ENCODE measurements at places on chromosomes 5 and 9. TPM values are rescaled to one million over a fixed set of nuclear protein-coding genes. Genes with fewer than 3 reads are reported as not detected.

DNA sequence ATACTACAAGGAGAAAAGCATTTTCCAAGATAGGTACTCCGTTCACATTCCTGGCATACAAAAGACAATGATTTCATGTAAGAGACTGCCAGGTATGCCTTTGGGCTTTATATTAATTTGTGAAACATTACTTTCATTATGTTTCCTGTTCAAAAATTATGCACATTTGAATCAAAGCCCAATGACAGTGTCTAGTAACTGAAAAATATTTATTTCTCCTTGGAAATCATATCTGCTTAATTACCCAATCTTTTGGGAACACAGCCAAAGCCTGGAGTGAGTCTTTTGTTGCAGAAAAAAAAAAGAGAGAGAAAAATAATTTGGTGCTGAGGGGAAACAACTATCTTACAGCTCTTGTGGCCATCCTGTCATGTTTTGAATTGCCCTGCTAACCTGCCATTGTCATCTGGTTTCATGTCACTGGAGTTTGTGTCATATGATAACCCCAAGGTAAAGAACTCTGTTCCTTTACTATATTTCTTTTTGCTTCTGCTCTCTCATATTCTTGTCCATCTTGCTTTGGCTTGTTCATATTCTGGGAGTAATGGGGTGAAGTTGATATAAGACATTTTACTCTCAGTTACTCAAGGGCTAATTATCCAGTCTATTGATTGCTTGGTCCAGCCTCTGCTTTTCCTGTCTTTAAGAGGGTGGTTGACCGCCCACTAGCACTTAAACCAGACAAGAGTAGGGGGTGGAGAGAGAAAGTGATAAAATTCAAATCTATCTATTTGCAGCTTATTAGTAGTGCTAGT, 238.3 kb upstream of the NUDT12 start:
- no peaks in the 10 kb centered on the region for H3K27me3 ChIP-seq

DNA sequence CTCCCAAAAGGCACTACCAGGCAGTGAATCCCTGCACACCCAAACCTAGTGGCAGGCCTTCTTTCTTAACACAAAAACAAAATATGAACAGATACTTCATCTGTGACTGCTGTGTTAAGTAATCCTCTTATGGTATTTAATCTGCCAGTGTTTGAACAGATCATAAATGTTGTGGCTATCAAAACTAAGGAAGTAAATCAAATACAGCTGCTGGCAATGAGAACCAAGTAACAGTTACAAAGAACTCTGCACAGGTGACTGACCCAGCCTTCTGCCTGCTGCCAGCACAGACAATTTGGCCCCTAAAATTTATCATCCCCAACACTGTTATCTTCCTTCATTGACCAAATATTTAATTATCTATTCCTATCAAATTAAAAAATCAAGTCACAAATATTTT, 78.0 kb downstream of the GNAQ start:
- H3K27me3 ChIP-seq, result no peaks in the 10 kb centered on the region
- DNase-seq, result no peak
- H3K27ac ChIP-seq, result peak overlapping the region; percentile 49
- no peaks in the 10 kb centered on the region for H3K36me3 ChIP-seq

GRCh38 chr5:157506981-157507780, 47.2 kb downstream of the NIPAL4 start:
- H3K4me1 ChIP-seq, result peaks cover 42% of the 10 kb centered on the region
- H3K36me3 ChIP-seq, result peaks cover 17% of the 10 kb centered on the region
- no peak for DNase-seq
- no peak overlapping the region for H3K4me3 ChIP-seq

Gene IRF1
- total RNA-seq, result 8.3 TPM

DNA sequence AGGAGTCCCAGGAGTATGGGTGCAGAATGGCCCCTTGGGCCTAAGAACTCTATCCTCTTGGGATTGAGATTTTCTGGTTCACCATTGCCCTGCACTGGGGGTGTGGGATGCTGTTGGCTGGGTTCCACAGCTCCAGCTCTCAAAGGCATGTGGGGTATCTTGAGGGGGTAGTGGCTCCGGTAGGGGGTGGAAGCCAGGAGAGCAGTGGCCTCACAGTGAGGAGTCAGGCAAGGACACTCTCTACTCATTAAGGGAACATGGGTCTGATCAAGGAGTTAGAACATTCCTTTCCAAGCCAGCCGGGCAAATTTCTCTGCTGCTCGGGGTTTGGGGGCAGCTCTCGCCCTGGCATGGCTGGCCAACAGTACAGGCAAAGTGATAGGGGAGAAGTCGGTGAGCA, 33.0 kb downstream of the LARP1 start:
- H3K27ac ChIP-seq, result no peak overlapping the region
- H3K4me3 ChIP-seq, result no peak overlapping the region
- H3K4me1 ChIP-seq, result peaks cover 54% of the 10 kb centered on the region
- no peak for DNase-seq

Gene HSD17B4
- total RNA-seq, result 216 TPM

DNA sequence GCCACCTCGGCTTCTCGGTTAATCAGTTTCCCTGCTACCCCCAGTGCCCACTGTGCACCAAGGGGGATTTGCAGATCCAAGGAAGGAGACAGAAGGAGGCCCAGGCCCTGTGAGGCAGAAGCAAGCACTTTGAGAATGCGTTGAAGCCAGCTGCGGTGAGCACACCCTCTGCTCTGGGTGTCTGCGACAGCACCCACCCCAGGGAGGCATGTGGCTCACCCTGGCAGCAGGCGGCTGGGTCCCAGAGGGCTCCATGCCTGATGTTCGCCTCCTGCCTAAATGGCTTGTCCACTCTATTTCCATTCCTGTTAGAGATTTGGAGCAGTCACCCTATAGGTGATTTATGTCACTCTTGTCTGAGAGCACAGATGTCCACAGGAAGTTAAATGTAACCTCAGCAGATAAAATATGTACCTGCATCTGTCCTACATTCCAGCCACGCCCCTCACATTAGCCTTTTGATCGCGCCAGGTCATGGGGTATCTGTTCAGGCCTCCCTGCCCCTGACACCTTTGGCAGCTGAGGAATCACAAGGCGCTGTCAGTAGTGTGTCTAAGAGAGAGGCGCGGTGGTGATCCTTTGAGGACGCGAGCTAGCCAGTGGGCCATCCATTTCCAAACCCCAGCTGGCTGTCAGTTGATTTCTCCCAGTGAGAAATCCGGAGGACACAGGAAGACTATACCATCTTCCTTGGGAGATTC, 28.1 kb downstream of the PTGES2 start:
- DNase-seq, result no peak
- H3K27ac ChIP-seq, result peak overlapping the region; percentile 96

- H3K36me3 ChIP-seq, result no peaks in the 10 kb centered on the region
- no peak overlapping the region for H3K4me3 ChIP-seq
- H3K4me1 ChIP-seq, result no peaks in the 10 kb centered on the region
- peaks cover 3% of the 10 kb centered on the region for H3K27me3 ChIP-seq
- no peak for DNase-seq
Measured at GRCh38 chr5:64666078-64666477, 24.2 kb upstream of the SHISAL2B start.

Gene KLF4
- 157 TPM for total RNA-seq

DNA sequence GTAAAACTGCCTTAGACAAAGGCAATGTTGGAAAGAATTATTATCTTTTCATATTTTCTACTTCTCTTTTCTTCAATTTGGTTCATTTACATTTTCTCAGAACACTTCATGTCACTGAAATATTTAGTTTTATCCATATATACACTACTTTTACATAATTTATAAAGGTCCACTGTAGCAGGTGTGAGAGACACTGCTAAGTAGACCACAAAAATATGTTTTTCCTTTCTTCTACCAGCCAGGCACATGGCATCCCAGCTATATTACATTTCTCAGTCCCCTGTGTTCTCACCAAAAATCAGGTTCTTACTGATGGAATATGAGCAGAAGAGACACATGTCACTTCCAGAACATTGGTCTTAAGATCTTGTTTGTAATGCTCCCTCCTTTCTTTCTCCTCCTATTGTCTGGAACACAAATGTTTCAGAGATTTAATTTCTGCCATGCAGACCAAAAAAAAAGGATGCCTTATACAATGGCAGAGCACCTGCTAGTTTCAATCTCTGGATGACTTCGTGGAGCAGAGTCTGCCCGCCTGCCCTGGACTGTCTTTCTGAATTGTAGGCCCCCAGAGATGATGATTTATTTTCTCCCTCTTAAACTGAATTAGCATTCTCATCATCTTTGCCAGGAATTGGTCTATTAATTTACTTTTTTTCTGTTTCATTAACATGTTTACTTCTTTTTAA, 125.4 kb upstream of the ACOT12 start:
- no peaks in the 10 kb centered on the region for H3K27me3 ChIP-seq
- no peaks in the 10 kb centered on the region for H3K36me3 ChIP-seq
- H3K27ac ChIP-seq, result no peak overlapping the region
- no peak overlapping the region for H3K4me3 ChIP-seq

DNA sequence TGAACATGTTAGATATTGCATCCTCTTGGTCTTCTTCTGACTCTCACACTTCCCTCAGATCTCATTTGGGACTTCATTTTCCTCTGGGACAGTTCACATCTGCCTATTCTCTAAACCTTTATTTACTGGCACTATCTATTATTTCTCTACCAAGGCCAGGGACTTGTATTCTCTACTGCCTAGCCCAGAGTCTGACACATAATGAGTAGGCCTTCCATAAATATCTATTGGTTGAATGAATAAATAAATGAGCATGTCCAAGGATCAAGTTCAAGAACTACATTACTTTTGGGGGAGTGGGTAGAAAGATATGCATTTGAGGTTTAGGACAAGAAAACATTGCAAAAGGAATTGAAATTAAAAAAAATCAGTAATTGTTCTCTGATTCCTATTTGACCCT, 250.3 kb downstream of the TRIM32 start:
- H3K27ac ChIP-seq, result no peak overlapping the region
- no peaks in the 10 kb centered on the region for H3K36me3 ChIP-seq
- H3K4me1 ChIP-seq, result no peaks in the 10 kb centered on the region
- H3K4me3 ChIP-seq, result no peak overlapping the region

GRCh38 chr5:56987171-56987570, 35.2 kb upstream of the MIER3 start:
- DNase-seq, result no peak
- H3K27me3 ChIP-seq, result no peaks in the 10 kb centered on the region
- no peak overlapping the region for H3K4me3 ChIP-seq
- H3K36me3 ChIP-seq, result no peaks in the 10 kb centered on the region
- no peaks in the 10 kb centered on the region for H3K4me1 ChIP-seq

DNA sequence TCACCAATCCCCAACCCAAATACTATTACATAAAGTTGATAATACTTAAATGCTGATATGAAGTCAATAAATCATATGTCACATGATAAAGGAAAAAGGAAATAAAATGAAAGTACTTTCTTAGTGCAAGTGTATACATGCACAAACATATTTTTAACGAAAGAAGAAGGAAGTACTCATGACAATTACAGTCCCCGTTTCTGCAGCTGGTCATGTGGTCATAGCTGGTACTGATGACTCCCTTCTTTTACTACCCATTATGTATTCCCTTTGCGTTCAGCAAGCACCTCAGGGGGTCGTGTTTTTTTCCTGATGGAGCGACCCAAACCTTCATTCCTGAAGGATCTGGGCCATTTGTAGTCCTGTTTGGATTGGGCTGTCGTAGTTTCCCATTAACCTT, 27.3 kb downstream of the CENPP start:
- no peaks in the 10 kb centered on the region for H3K27me3 ChIP-seq
- H3K4me3 ChIP-seq, result no peak overlapping the region
- no peak for DNase-seq
- H3K4me1 ChIP-seq, result no peaks in the 10 kb centered on the region
- H3K36me3 ChIP-seq, result no peaks in the 10 kb centered on the region

GRCh38 chr5:98066910-98067309, 706.6 kb upstream of the RGMB start:
- H3K36me3 ChIP-seq, result no peaks in the 10 kb centered on the region
- H3K4me1 ChIP-seq, result no peaks in the 10 kb centered on the region
- no peak for DNase-seq
- no peaks in the 10 kb centered on the region for H3K27me3 ChIP-seq
- no peak overlapping the region for H3K4me3 ChIP-seq
- no peak overlapping the region for H3K27ac ChIP-seq

GRCh38 chr5:132150565-132150964, 77.0 kb downstream of the CSF2 start:
- no peaks in the 10 kb centered on the region for H3K4me1 ChIP-seq
- H3K36me3 ChIP-seq, result no peaks in the 10 kb centered on the region
- H3K4me3 ChIP-seq, result no peak overlapping the region
- DNase-seq, result no peak
- no peaks in the 10 kb centered on the region for H3K27me3 ChIP-seq

Gene IL33
- 6.5 TPM for total RNA-seq

GRCh38 chr5:120260651-120261050, 203.4 kb upstream of the PRR16 start:
- no peaks in the 10 kb centered on the region for H3K4me1 ChIP-seq
- H3K27ac ChIP-seq, result no peak overlapping the region
- no peak overlapping the region for H3K4me3 ChIP-seq
- no peaks in the 10 kb centered on the region for H3K27me3 ChIP-seq

- peaks cover 18% of the 10 kb centered on the region for H3K4me1 ChIP-seq
- H3K27ac ChIP-seq, result no peak overlapping the region
- DNase-seq, result no peak
- no peak overlapping the region for H3K4me3 ChIP-seq
- no peaks in the 10 kb centered on the region for H3K27me3 ChIP-seq
Measured at GRCh38 chr5:14745753-14746152, 81.2 kb downstream of the OTULIN start.

DNA sequence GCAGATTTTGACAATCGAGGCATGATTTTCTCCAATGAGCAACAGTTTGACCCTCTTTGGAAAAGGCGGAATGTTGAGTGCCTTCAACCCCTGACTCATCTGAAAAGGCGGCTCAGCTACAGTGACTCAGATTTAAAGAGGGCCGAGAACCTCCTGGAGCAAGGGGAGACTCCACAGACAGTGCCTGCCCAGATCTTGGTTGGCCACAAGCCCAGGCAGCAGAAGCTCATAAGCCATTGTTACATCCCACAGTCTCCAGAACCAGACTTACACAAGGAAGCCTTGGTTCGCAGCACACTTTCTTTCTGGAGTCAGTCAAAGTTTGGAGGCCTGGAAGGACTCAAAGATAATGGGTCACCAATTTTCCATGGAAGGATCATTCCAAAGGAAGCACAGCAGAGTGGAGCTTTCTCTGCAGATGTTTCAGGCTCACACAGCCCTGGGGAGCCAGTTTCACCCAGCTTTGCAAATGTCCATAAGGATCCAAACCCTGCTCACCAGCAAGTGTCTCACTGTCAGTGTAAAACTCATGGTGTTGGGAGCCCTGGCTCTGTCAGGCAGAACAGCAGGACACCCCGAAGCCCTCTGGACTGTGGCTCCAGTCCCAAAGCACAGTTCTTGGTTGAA, 13.6 kb downstream of the PTPDC1 start:
- H3K36me3 ChIP-seq, result no peaks in the 10 kb centered on the region
- no peak overlapping the region for H3K27ac ChIP-seq

- H3K27me3 ChIP-seq, result no peaks in the 10 kb centered on the region
- H3K4me3 ChIP-seq, result no peak overlapping the region
- no peaks in the 10 kb centered on the region for H3K4me1 ChIP-seq
- H3K27ac ChIP-seq, result no peak overlapping the region
Measured at GRCh38 chr9:19699756-19700155, 89.1 kb downstream of the SLC24A2 start.

- DNase-seq, result no peak
- no peak overlapping the region for H3K4me3 ChIP-seq
- peaks cover 6% of the 10 kb centered on the region for H3K4me1 ChIP-seq
- no peak overlapping the region for H3K27ac ChIP-seq
- no peaks in the 10 kb centered on the region for H3K36me3 ChIP-seq
Measured at GRCh38 chr9:86983249-86983619, 35.9 kb upstream of the GAS1 start.

- H3K27ac ChIP-seq, result no peak overlapping the region
- H3K27me3 ChIP-seq, result no peaks in the 10 kb centered on the region
- no peak for DNase-seq
- H3K36me3 ChIP-seq, result no peaks in the 10 kb centered on the region
- no peaks in the 10 kb centered on the region for H3K4me1 ChIP-seq
- H3K4me3 ChIP-seq, result no peak overlapping the region
Measured at GRCh38 chr9:31135567-31135966, 1248.9 kb upstream of the ACO1 start.
